Stimulated activated CD8-positive, alpha-beta memory T cell treated with anti-CD3 and anti-CD28 coated beads, Interleukin-4, amount 100 ng/mL, for 1 hour (primary cell): ENCODE measurements at places on chromosomes 11 and 22.

DNA sequence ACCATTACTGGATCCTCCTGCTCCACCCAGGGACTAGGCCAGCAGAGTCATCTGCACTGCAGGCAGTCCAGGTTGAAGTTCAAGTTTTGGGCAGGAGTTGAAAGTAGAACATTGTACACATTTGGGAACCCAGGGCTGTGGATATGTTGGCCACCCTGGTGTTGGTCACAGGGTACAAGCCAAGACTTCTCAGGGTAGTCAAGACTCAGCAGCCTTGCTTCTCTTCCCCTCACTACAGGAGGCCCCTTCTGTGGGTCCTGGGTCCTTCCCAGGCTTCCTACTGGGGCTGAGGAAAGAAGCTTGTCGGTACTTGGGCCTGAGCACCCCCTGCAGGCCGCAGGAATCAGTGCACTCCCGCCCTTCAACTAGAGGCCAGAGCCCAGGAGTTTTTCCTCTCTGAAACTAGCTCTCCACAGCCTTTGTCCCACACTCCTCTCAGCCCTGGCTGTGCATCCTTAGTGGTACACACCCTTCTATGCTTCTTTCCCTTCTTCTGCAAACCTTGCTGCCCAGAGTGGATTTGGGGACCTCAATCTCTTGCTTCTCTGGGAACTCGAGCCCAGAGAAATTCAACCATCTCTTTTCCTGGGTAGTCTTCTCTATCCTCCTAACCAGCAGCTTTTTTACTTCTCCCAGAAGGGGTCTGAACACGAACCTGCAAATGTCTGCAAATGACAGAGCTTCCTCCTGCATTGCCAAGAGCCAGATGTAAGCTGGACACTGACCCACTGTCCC lies 2.6 kb upstream of the HPX start:
- DNase-seq: no peak

- no peak for DNase-seq
These were observed 179.9 kb upstream of the CADM1 start for GRCh38 chr11:115684135-115684534.

DNA sequence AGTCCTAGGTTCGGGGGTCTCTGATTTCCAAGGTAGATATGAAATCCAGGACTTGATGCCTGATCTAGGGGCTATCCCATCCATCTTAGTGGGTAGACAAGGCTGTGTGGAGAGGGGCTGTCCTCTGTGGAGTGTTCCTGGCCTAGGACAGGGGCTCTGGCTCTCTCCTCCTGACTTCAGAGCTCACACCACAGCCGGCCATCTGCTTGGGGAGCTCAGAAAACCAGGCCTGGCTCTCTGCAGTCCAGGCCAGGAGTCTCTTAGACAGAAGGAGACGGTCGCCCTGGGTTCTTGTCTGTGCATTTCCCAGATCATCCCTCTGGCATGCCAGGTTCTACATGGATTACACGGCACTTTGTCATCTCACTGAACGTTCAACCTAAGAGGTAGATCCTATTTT lies 17.9 kb downstream of the TUB start:
- DNase-seq: no peak

GRCh38 chr11:62033191-62034035 lies 66.0 kb upstream of the FTH1 start:
- no peak for DNase-seq

- DNase-seq: no peak
These were observed 176.5 kb upstream of the POU2AF2 start for GRCh38 chr11:111069066-111069465.

GRCh38 chr22:29691636-29692326 lies 28.0 kb upstream of the CABP7 start:
- no peak for DNase-seq

DNA sequence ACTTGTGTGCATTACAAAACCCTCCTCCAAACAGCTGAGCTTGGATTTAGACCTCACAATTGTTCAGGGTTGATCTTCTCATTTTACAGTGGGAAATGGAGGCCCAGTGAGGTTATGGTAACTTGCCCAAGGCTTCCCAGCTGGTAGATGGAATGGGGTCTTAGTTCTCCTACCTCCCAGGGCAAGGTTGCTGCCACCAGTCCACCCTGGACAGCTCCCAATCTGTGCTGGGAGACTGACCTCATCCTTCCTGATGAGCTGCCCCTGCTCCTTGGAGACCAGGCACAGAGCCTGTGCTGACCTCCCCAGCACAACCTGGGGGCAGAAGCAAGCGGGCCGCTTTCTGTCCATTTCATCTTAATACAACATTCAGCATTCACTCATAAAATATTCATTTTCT lies 190.7 kb downstream of the ST3GAL4 start:
- no peak for DNase-seq

GRCh38 chr11:76322540-76322939 lies 58.4 kb downstream of the THAP12 start:
- no peak for DNase-seq

DNA sequence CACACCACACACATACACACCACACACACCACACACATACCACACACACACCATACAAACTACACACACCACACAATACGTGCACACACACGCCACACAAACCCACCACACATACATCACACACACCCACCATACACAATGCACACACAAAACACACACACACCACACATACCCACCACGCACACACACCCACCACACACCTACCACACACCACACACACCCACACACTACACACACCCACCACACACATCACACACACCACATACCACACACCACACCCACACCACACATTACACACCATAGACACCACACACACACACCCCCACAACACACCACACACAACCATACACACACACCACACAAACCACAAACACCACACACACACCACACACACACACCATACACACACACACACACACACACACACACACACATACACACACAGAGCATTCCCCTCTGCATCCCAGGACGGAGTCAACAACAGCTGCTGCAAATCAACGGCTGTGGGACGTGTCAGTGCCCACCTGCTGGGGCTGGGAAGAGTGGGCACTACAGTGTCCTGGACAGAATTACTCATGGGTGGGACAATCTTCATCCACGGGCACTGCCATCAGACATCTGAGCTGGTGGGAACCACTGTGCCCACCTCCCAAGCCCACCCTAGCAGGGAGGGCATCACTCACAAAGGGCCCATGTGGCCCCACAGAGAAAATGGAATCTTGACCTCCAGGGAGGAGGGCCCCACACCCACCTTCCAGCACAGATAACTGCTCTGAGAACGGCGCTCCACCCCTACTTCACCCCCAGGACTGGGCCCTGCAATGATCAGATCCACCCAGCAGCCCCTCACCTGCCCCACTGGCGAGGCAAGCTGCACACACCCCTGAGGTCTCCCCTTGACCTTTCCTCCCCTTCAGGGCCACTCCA lies 8.4 kb downstream of the TP53I11 start:
- no peak for DNase-seq

- DNase-seq: no peak
These were observed 63.1 kb upstream of the CCDC90B start for GRCh38 chr11:83349296-83349695.

DNA sequence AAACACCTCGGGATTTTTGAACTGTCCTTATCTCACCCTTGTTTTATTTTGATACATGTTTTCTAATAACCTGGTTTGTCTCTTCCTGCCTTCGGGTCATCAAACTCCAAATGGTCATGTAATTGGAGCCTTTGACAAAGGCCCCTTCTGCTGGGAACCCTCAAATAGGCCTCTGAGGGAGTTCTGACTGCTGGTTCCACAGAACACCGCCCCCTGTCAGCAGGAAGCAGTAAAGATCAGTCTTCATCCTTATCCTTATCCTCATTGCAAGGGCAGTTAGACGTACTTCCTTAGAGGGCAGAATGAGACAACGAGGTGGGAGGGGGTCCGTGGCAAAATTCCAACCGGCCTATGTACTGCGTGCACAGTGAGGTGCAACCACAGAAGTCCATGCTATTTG lies 12.1 kb downstream of the TRIM51 start:
- no peak for DNase-seq

DNA sequence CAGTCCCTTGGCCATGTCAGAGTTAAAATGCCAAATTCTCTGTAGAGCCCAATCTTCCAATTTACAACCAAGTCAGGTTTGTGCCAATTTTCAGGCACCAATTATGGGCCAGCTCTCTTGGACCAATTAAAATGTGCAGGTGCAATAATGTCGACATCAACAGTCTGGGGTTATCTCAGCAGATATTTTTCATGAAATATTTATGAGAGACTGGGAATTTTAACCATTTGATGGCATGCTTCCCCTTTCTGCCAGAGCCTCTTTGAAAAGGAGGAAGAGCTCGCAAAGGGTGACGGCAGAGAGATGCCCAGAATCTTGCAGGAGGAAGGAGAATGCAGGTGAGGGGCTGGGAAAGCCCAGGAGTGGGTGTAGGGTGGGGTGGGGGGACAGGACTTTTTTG lies 100.8 kb upstream of the SYT13 start:
- DNase-seq: no peak

- no peak for DNase-seq
These were observed 30.1 kb upstream of the PARVB start for GRCh38 chr22:43994006-43994405.

DNA sequence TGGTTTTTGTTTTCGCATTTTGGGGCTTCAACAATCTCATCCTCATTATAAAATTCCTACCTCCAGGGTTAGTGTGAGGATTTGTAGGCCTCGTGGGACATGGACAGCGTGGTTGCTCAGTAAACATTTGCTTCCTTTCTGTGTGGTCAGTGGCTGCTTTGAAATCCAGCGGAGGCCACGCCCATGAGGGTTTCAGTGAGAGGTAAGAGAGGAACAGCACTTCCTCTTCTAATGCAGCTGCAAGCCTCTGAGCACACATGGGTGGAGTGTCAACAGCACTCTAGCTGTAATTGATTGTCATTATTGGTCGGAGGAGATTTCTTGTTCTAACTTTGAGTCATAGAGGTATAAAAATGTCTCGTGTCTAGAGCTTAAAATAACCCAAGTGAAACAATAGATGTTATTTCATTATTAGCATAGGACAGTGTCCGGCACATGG lies 6.0 kb upstream of the ARHGAP42 start:
- no peak for DNase-seq

- DNase-seq: no peak
These were observed 48.3 kb upstream of the PAK1 start for GRCh38 chr11:77522215-77522614.

DNA sequence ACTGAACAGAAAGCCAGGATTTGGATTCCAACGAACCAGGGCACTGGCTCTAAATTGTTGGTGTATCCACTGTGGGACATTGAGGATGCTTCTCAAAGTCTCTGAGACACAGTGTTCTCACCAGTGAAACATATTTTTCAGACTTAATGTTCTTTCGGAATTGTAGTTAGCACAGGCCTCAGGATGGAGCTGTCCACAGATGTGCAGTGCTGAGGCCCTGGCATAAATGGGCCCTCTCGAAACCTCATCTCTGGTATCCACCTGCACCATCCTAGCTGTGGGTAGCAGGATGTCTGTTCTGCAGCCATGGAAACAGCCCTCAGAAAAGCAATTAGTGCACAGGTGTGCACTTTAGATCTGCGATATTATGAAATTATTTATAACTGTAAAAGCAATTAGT lies 656.8 kb downstream of the TBC1D22A start:
- DNase-seq: no peak

DNA sequence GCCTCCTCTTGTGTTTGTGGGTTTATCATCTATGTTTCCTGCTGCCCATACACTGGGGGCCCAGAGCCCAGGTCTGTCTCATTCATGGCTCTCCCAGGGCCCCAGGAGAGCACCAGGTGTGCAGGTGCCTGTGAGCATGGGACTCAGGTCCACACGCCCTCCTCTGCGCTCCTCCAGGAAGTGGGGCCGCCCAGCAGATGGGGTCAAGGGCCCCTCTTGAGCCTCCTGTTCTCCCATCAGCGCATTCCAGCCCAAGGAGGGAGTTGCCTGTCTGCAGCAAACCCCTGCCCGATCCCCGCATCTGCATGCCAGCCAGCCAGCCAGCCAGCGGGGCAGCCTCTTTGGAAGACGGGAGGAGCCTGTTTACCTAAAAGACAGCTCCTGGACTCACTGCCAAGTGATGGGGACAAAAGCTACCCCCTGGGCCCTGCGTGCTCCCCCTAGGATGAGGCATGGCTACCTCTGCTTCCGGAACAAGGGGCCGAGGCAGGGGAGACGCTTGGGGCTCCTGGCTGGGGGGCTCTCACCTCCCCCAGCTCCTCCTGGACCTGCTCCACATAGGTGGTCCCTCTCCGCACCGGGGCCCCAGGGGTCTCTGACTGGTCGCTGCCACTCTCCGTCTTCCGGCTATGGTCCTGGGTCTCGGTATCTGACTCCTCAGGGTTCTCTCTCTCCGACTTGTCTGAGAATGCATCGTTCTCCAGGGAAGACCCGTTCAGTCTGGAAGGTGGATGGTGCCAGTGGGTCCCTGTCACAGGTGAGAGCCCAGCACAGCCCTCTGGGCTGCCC lies 49.7 kb upstream of the CARS1 start:
- no peak for DNase-seq

- DNase-seq: no peak
These were observed 34.9 kb downstream of the SERPIND1 start for GRCh38 chr22:20808844-20809243.

- DNase-seq: no peak
These were observed 16.7 kb upstream of the TMEM123 start for GRCh38 chr11:102469196-102469821.

- no peak for DNase-seq
These were observed 12.6 kb downstream of the RHBDD3 start for GRCh38 chr22:29255064-29255621.

- DNase-seq: no peak
These were observed 398 bp upstream of the ATG16L2 start for GRCh38 chr11:72813740-72814285.

- DNase-seq: no peak
These were observed 1.6 kb upstream of the MFRP start for GRCh38 chr11:119347940-119348605.

DNA sequence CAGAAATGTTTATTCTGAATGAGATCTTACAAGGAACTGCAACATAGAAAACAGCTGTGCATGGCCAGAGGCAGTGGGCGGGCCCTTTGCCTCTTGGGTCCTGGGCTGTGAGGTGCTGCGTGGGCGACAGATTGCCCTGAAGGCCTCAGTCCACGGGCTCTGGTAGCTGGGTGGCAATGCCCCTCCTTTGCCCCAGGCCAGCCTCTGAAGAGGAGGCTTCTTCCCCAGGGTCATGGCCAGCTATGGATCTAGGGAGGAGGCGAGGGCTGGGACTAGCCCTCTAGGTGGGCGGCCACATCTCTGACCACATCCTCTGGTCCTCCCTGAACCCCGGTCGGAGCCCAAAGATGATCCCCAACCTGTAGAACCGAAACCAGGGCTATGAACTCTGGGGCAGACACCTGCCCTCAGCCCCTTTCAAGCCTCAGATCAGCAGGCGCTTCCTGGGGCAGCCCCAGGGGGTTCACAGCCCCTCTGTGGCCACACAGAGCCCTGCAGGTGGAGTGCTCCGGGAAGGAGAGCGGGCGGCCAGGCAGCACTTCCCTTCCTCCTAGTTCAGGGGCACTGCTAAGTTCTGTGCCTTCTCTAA lies 6.6 kb upstream of the CDC42BPG start:
- DNase-seq: no peak
